ENCODE measurements at places on chromosomes 13 and 19. TPM values are rescaled to one million over a fixed set of nuclear protein-coding genes. Genes with fewer than 3 reads are reported as not detected.
A peak's percentile ranks its signal among the peaks of the same experiment; 100 is the strongest.

DNA sequence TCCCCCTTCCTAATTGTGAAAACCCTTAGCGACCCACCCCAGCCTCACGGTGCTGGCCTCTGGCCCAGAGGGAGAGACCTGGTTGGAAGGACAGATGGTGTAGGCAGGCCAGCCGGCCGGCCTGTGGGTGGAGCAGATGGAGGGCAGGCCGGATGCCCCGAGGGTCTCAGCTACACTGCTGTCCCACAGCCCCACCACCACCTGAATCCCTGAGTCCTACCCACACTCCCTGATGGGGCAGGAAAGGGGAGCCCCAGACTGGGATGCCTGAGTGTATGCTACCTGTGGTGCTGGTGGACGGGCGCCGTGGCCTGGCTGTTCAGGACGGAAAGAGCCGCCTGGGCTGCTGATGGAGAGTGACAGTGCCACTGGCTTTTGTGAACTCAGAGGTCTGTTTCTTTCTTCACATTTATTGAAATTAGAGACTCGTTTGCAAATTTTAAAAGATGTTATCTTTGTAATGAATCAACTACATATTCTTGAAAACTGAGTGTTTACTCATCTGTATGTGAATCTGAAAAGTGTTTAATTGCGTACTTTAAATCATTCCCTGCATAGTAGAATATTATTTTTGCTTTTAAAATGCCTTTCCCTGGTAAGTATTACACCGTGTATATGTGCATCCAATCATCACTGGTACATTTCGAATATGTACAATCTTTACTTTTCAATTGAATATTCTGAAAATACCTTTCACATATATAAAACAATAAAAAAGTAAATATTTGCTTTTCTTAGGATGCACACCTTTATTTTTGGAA, 35.7 kb downstream of the TFDP1 start:
- peaks cover 5% of the 10 kb centered on the region for H3K4me1 ChIP-seq
- H3K27me3 ChIP-seq: no peaks in the 10 kb centered on the region
- H3K27ac ChIP-seq: no peak overlapping the region
- no peaks in the 10 kb centered on the region for H3K36me3 ChIP-seq

DNA sequence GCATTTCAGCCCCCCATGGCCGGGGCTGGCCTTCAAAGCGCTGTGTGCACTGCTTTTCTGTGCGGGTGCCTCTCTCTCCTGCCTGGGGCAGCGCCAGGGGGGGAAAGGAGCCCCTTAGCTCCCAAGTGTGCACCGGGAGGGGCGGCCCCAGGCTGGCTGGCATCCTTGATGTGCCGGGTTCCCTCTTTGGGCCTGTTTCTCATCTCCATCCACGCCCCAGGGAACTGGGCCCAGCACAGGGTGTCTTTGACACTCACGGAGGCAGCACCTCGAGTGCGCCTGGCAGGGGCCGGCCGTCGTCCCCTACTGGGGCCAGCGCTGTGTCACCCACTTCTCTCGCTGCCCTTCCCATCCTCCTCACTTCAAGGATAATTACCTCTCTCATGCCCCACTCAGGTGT, 324.3 kb downstream of the TEX29 start:
- no peak for DNase-seq
- no peak overlapping the region for H3K27ac ChIP-seq
- H3K4me3 ChIP-seq: no peak overlapping the region
- H3K36me3 ChIP-seq: no peaks in the 10 kb centered on the region
- H3K27me3 ChIP-seq: peaks cover 9% of the 10 kb centered on the region

DNA sequence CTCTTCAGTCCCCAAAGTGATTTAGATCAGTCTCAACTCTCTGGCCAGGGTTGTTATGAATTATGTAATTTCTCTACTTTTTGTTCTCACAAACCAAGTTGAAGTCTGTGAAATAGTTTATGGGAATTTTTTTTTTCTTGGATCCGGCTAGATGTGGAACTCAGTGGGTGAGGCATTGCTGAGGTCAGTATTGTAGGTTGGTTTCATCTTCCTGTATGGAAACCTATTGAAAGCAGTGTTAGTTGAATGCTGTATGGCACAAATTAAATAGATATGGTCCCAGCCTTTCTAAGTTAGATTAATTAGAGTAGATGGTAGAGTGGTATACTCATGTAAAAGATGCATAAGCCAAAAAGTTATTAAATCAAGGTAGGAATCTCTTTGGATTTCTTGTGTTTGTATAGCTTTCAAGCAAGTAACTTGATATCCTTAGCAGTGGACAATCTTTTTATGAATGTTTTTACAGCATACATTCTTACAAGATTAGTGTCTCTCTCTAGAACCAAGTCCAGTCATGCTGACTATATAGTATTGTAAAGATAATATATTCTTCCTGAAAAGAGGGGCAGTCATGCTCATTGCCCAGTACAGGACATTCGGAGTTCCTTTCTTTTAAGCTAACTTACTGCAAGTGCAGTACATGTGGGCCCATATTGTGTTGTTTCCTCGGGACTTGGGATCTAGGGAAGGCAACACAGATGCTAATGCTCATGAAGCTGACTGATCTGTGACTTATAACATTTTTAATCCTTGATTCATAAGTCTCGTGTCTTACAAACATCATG, 2541.1 kb downstream of the PCDH9 start:
- H3K4me3 ChIP-seq: no peak overlapping the region
- no peaks in the 10 kb centered on the region for H3K4me1 ChIP-seq
- H3K27me3 ChIP-seq: no peaks in the 10 kb centered on the region
- no peak overlapping the region for H3K27ac ChIP-seq
- H3K36me3 ChIP-seq: no peaks in the 10 kb centered on the region

The LRG1 gene
- total RNA-seq: 0.08 TPM

GRCh38 chr13:101576455-101576854, 124.0 kb downstream of the ITGBL1 start:
- no peaks in the 10 kb centered on the region for H3K36me3 ChIP-seq
- no peak for DNase-seq
- peak overlapping the region; percentile 7 for H3K27ac ChIP-seq

DNA sequence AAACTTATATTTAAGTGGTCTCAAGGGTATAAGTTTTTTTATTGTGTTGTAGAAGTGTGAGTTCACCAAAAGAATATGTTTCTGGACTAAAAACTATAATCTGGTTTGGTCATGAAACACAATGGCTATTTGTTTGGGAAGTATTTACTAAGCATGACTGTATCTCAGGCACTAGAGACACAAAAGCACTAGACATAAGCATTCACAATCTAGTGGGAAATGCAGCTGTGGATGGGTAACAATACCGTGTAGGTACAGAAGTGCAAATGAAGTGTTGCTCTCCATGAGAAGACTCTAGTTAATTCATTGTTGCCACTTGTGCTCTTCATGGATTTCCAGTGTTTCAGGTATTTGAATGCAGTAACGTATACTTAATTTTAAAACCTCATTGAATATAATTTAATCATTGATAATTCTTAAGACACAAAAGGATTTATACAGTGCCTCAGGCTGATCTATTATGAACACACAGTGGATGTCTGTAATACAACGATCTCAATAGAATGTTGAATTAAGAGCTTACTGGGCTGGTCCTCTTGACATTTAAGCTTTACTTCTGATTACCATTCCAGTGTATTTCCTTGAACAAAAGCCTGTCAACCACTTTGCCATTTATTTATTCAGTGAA, 50.9 kb downstream of the TPT1 start:
- no peak for DNase-seq
- H3K27ac ChIP-seq: no peak overlapping the region
- no peak overlapping the region for H3K4me3 ChIP-seq
- H3K27me3 ChIP-seq: no peaks in the 10 kb centered on the region
- no peaks in the 10 kb centered on the region for H3K4me1 ChIP-seq

The RHPN2 gene
- 227 TPM for total RNA-seq

- H3K27me3 ChIP-seq: no peaks in the 10 kb centered on the region
- no peak for DNase-seq
- peaks cover 3% of the 10 kb centered on the region for H3K36me3 ChIP-seq
- peak overlapping the region; percentile 93 for H3K27ac ChIP-seq
- H3K4me3 ChIP-seq: peak overlapping the region; percentile 73
- H3K4me1 ChIP-seq: no peaks in the 10 kb centered on the region
Measured at GRCh38 chr19:44003461-44004009, 778 bp downstream of the ZNF230 start.

- H3K4me3 ChIP-seq: no peak overlapping the region
- no peaks in the 10 kb centered on the region for H3K27me3 ChIP-seq
- no peak overlapping the region for H3K27ac ChIP-seq
- DNase-seq: no peak
- H3K36me3 ChIP-seq: no peaks in the 10 kb centered on the region
Measured at GRCh38 chr13:99374994-99375737, 68.0 kb upstream of the GPR183 start.

DNA sequence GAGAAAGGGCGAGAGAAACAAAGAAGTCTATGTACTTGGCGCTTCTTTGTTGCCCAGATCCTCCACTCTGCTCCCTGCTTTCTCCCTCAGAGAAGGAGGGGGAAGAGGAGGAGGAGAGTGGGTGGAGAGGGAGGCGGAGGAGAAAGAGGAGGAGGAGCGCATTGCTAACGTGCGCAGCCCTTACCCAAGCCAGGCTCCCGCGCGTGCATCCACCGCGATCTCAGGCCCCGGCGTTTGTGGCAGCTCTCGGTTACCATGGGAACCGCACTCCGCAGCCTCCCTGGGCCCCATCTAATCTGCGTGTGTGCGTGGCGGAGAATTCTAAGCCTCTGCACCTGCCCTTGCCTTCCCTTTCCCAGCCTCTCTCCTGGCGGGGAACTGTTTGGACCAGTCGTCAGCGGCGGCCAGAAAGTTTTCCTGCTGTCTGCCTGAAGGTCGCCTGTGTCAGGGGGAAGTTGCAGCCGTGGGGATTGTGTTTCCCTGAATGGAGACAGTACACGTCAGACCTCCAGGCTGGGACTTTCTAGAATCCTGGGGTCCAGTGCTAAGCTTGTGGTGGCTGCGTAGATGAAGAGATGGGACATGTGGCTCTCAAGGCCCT, at the start of gene ERICH6B:
Gene ERICH6B, minus strand, starts transcription at position 239 of the 601 bp plus-strand sequence. CDS start 18,734 bp downstream, outside the sequence.
- no peaks in the 10 kb centered on the region for H3K4me1 ChIP-seq
- peaks cover 2% of the 10 kb centered on the region for H3K27me3 ChIP-seq
- no peaks in the 10 kb centered on the region for H3K36me3 ChIP-seq
- H3K4me3 ChIP-seq: no peak within 1 kb of the TSS
- no peak for DNase-seq
- H3K27ac ChIP-seq: no peak within 1 kb of the TSS

The ACTMAP gene
- 5.5 TPM for total RNA-seq

The MBD3L2 gene
- not detected for total RNA-seq

GRCh38 chr19:4213116-4213515, 16.2 kb upstream of the EBI3 start:
- no peaks in the 10 kb centered on the region for H3K27me3 ChIP-seq
- no peak overlapping the region for H3K4me3 ChIP-seq
- H3K27ac ChIP-seq: no peak overlapping the region
- DNase-seq: no peak
- no peaks in the 10 kb centered on the region for H3K36me3 ChIP-seq

The C2CD4C gene
- 13.6 TPM for total RNA-seq

- no peak overlapping the region for H3K27ac ChIP-seq
- DNase-seq: no peak
- no peaks in the 10 kb centered on the region for H3K4me1 ChIP-seq
- H3K36me3 ChIP-seq: no peaks in the 10 kb centered on the region
- H3K27me3 ChIP-seq: peaks cover 2% of the 10 kb centered on the region
- H3K4me3 ChIP-seq: no peak overlapping the region
Measured at GRCh38 chr13:33348366-33348765, 62.8 kb upstream of the STARD13 start.

The SMG9 gene
- total RNA-seq: 49.9 TPM

The LYL1 gene
- total RNA-seq: 0.23 TPM

DNA sequence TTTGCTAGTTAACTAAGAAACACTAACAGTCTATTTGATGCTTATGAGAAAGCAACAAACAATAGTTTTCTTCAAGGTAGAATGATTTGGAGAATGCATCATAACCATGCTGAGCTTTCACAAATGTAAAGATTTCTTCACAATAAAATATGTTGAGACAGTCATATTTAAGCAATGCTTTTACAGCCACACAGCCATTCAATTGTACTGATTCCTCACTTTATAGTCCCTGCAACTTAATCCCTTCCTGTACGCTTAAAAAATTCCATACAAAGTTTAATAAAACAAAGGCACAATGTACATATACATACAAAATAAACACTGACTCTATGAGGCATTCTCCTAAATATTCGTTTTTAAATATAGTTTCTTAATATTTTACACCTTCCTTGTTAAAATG, 4.7 kb upstream of the ACOD1 start:
- no peak overlapping the region for H3K27ac ChIP-seq
- no peaks in the 10 kb centered on the region for H3K4me1 ChIP-seq

The ZNF568 gene
- total RNA-seq: 19.3 TPM

DNA sequence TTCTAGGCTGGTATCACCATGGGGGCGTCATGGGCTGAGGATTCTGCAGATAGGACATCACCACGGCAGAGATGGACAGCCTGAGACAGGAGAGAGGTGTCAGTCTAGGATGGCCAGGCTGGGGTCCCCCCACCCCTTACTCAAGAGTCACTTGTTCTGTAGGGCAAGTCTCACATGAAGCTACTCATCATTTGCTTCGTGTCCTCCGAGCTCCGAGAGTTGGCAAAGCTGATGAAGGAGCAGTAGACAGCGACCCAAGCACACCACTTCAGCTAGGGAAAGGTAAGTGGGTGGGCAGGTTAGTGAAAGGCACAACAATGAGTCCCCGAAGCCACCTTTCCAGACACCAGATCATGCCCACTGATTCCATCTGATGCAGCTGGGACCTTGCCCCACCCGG, 1.7 kb downstream of the WDR83 start:
- peaks cover 3% of the 10 kb centered on the region for H3K36me3 ChIP-seq

- no peak overlapping the region for H3K4me3 ChIP-seq
- no peak for DNase-seq
- no peaks in the 10 kb centered on the region for H3K36me3 ChIP-seq
- no peaks in the 10 kb centered on the region for H3K4me1 ChIP-seq
- H3K27ac ChIP-seq: no peak overlapping the region
- H3K27me3 ChIP-seq: no peaks in the 10 kb centered on the region
Measured at GRCh38 chr13:110850006-110850405, 64.9 kb downstream of the ANKRD10 start.

The MYCBP2 gene
- 41.4 TPM for total RNA-seq

GRCh38 chr19:53088091-53088490, 15.1 kb downstream of the ZNF160 start:
- no peaks in the 10 kb centered on the region for H3K27me3 ChIP-seq
- peaks cover 15% of the 10 kb centered on the region for H3K36me3 ChIP-seq
- no peak overlapping the region for H3K27ac ChIP-seq
- DNase-seq: no peak

DNA sequence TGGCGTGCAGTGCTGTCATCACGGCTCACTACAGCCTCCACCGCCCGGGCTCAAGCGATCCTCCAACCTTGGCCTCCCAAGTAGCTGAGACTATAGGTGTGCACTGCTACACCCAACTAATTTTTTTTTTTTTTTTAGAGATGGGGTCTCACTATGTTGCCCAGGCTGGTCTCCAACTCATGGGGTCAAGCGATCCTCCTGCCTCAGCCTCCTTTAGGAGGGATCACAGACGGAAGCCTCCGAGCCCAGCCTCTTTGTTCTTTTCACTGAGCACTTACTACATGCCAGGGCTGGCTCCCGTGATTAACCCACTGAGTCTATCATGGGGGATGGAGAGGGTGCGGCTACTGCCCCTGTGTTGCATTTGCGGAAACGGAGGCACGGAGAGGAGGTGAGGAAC, 12.9 kb upstream of the CACTIN start:
- DNase-seq: no peak
- H3K27me3 ChIP-seq: no peaks in the 10 kb centered on the region
- no peaks in the 10 kb centered on the region for H3K4me1 ChIP-seq
- H3K27ac ChIP-seq: no peak overlapping the region

- H3K4me3 ChIP-seq: no peak overlapping the region
- H3K27ac ChIP-seq: no peak overlapping the region
- H3K27me3 ChIP-seq: no peaks in the 10 kb centered on the region
Measured at GRCh38 chr13:43364210-43365038, 341.0 kb downstream of the DNAJC15 start.
